ENCODE measurements at places on chromosomes 1 and 21.
A peak's percentile ranks its signal among the peaks of the same experiment; 100 is the strongest.

DNA sequence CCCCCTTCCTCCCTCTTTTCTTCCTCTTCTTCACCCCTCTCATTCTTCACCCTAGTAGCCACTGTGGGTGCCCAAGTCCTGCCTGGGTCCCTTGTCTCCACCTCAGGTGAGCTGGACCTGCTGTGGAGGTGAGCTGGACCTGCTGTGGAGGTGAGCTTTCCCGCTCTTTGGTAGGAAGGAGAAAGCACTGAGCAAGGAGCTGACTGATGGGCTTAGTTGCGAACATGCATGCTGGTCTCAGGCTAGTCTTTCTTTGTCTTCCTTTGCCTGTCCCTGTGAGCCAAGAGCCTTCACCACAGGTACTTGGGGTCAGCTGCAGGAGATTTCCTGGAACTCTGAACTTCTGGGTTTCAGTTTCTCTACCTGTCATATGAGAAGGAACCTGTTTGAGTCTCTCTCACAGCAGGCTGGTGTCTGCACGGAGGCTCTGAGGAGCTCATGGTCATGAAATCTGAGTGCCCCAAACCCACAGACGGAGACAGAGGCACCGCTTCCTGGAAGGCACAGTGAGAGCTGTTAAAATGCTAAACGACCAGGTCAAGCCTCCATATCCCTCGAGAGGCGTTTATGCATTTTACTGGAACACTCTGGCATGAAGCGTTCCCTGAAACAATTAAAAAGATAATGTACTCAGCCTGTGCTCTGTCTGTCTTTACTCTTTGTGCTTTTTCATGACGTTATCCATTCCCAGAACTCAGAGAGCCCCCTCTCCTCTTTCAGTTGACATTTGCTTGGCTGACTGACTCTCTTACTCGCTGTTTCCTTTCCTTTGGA is 69.5 kb downstream of the RHOU start:
- peak; percentile 59 for DNase-seq

- no peak for DNase-seq
These were observed 15.0 kb downstream of the HTR1D start for GRCh38 chr1:23202263-23202749.

DNA sequence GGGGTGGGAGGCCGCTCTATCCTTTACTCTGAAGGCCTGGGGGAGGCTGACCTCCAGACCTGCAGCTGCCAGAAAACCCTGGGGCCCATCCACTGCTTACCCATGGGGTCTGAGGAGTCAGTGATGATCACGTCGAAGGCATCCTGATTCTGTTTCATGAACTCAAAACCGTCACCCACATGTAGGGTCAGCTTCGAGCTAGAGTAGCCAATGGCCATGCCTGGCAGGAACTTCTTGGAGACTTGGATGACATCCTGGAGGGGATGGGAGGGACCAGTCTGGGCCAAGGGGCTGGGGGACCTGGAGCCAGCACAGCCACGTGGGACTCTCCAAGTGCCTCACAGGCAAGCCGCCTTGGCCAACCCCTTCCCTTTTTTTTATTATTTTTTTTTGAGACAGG is 3.3 kb downstream of the SRM start:
- no peak for DNase-seq

GRCh38 chr1:209531006-209531405 is 52.5 kb upstream of the CAMK1G start:
- DNase-seq = no peak

GRCh38 chr1:51218570-51218969 is 17.5 kb upstream of the RNF11 start:
- no peak for DNase-seq

DNA sequence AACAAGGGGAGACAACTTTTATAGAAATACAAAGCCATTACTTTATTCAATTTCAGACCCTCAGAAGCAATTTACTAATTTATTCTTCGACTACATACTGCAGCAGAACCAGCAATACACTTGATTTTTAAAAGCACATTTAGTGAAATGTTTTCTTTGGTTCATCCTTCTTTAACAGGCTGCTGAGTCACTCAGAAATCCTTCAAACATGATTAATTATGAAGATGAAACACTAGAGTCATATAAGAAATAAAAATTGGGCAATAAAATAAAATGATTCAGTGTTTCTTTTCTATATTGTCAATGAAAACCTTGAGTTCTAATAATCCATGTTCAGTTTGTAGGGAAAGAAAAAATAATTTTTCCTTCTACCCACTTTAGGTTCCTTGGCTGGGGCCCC is 47.0 kb downstream of the CHML start:
- DNase-seq = no peak

DNA sequence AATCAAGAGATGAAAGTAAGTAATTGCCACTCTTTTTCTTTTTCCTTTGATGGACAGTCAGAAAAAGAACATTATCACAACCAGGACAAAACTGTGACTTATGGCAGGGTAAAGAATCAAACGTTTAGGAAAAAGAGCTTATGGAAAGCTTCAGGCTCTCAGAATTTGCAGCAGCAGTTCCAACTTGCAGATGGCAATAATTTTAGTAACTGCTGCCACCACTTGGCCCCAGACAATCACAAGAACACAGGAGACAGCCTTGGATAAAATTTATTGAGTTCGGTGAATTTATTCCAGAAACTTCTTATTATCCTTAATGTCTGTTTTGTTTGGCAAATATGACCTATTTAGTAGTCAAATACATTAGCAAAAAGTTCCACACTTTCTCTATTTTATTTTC is 804.4 kb downstream of the BRINP3 start:
- DNase-seq = peak; percentile 25

DNA sequence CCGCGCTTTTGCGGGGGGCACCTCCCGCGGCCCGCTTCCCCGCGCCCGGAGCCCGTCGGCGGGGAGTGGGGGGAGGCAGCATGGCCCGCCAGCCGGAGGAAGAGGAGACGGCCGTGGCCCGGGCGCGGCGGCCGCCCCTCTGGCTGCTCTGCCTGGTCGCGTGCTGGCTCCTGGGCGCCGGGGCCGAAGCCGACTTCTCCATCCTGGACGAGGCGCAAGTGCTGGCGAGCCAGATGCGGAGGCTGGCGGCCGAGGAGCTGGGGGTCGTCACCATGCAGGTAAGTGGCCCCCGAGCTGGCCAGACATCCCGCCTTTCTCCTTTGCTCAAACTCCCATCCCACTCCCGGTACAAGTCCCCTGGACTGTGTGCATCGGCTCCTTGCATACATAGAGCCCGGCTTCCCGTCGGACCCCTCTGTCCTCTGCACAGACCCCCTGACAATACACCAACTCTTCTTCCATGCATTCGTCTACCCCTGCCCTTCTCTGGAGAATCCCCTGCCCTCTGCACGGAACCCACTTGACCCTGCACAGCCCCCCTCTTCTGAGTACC is 812 bp downstream of the CACHD1 start:
- peak; percentile 59 for DNase-seq

DNA sequence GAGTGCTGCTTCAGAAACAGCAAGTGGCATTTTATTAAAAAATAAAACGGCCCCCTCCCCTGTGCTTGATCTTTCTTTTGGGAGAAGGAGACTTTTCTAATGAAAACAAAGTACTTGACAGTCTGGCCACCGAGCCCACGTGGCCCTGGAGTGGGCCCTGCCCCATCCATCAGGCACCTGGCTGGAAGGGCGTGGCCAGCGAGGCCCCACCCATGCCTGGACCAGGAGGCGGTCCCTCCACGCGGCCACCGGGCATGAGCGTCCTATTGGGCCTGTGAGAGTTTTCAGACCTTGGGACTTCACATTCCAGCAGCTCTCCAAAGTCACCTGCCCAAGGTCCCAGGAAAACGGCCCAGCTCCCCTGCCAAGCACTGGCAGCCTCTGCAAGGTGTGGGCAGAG is 144.7 kb downstream of the CASZ1 start:
- DNase-seq = no peak

- DNase-seq = no peak
These were observed 32.7 kb downstream of the TFAP2E start for GRCh38 chr1:35605867-35606182.

GRCh38 chr1:8727809-8728213 is 89.6 kb downstream of the RERE start:
- peak; percentile 77 for DNase-seq

- no peak for DNase-seq
These were observed 659.0 kb downstream of the PTPRC start for GRCh38 chr1:199297887-199298286.

- no peak for DNase-seq
These were observed 88.4 kb upstream of the PDE4B start for GRCh38 chr1:65704318-65704717.

DNA sequence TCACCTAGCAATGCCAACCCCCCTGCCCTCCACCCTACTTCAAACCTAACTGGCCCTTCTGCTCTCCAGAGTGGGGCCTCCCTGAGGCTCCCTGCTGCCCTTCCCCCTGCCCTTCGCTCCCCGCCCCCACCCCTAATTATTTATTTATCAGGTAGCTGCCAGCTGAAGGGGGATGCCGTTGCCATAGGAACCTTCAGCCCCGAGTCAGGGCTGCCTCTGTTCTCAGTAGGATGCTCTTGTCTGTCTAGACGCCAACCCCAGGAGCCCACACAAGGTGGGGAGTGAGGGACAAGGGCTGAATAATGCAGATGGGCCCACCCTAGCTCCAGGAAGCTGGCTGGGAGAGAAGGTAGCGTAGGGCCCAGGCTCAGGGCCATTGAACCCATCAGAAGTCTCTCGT is 41.1 kb downstream of the NKAIN1 start:
- DNase-seq = no peak

DNA sequence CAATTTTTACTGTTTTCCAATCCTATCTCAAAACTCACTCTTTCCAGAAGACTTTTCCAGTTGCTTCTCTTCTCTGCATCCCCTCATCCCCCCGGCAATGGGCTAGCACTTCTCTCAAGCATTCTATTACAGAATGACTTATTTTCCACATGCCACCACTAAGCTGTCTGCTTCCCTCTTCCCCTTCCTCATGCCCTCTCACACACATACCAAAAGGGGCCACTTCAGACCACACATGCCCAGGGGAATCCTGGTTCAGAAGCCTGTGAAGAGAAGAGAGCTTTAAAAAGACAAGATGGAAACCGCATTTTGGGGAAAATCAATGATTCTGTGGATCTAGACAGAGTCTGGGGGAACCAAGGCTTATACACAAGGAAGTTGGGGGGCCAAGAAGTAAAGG is 8.4 kb upstream of the LORICRIN start:
- no peak for DNase-seq

- no peak for DNase-seq
These were observed 54.5 kb upstream of the SCCPDH start for GRCh38 chr1:246669659-246670058.

GRCh38 chr1:42453386-42453785 is 2.4 kb downstream of the ZMYND12 start:
- DNase-seq = no peak

- no peak for DNase-seq
These were observed 461.1 kb upstream of the NCAM2 start for GRCh38 chr21:20537130-20537529.

DNA sequence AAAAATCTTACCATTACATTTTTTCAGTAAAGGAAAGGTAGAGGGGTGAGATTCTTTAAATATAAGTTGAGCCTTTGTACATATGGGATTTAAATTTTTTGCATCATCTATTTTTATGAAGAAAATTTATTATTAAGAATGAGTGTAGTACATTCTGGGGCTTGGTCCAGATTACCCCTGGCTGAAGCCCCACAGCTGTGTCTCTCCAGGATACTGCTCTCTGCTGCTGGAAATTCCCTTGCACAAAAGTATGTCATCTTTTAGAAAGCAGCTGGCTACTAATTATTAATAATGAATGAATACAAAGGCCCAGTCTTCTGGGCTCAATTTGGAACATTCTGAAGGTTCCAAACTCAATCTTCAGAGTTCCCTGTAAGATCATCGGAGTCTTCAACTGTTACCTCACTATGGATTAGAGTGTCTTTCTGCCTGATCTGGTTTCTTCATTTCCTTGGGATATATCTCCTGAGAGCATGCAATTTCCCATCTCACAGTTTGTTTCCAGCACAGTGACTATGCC is 428.6 kb upstream of the BRINP3 start:
- DNase-seq = peak; percentile 55

GRCh38 chr21:45021428-45022347 is 52.7 kb upstream of the ADARB1 start:
- DNase-seq = no peak

DNA sequence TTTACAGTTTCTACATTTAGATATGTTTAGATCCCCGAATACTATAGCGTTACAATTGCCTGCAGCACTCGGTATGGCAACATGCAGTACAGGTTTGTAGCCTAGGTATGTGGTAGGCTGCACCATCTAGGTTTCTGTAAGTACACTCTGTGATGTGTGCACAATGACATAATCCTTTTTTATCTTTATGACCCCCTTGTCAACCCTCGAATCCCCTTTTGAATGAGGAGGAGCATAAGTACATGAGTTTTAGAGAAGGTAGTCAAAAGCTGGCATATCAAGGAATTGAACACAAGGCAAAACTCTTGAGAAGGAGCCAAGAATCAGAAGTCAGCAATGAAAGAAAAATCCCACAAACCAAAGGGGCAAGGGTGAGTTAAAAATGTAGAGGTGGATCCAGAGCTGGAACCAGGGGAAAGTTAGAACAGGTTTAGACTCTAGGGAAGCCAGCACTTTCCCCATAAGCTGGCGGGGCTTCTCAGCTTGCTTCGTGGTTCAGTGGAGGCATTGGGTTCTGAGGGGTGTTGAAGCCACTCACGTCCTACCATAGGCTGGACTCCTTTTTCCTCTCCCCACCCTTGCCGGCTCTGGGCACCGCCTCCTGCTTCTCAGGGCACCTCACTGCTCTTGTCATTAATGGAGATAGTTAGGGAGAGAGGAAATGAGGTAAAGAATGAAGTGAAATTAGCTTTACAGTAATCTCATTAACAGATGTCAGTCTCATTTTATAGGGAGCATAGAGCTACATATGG is 31.3 kb downstream of the OLFML3 start:
- DNase-seq = peak; percentile 37

- DNase-seq = no peak
These were observed 43.4 kb downstream of the GRIK3 start for GRCh38 chr1:36990928-36991327.

DNA sequence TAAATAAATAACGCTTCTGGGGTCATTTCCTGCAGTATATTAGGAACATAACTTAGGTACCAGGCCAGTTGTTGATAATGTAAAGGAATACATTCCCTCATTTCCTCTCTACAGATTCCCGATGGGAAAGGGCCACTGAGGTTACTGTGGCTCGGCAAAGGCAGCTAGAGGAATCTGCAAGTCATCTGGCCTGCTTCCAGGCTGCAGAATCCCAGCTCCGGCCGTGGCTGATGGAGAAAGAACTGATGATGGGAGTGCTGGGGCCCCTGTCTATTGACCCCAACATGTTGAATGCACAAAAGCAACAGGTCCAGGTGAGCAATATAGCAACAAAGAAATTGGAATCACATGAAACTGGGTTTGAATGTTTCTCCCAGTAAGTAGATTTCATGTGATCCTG is 109.6 kb upstream of the BMP8A start:
- no peak for DNase-seq

DNA sequence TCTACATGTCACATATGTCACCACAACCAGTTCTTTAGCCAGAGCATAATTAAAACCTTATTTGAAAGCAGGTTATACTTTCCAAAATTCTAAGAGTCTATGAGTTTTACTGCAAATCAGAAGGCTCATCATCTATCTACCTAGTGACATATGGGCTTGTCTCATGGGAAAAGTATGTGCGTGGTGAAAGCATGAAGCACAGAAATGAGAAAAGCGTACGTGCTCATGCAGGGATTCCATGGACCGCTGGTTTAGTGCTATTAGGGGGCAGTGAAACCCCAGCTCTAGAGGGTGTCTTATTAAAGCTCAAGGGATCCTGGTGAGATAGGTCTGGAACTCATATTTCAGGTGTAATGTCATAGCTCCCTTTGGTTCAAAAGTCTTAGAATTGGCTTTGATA is 50.2 kb downstream of the FAM163A start:
- no peak for DNase-seq
